NCI-H524 (cell line): ENCODE measurements at places on chromosomes 12 and 14.

DNA sequence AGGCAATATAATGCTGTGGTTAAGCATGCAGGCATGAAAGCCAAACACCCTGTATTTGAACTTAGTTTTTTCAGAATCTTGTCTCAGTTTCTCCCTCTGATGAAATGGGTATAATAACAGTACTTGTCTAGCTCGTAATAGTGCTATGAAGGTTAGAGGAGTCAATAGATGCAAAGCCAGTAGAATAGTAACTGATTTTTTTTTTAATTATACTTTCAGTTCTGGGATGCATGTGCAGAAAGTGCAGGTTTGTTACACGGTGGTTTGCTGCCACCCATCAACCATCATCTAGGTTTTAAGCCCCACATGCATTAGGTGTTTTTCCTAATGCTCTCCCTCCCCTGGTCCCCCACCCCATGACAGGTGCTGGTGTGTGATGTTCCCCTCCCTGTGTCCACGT is 87.4 kb downstream of the CPNE8 start:
- DNase-seq: no peak

- DNase-seq: no peak
These were observed 350.1 kb downstream of the NELL2 start for GRCh38 chr12:44525806-44526654.

DNA sequence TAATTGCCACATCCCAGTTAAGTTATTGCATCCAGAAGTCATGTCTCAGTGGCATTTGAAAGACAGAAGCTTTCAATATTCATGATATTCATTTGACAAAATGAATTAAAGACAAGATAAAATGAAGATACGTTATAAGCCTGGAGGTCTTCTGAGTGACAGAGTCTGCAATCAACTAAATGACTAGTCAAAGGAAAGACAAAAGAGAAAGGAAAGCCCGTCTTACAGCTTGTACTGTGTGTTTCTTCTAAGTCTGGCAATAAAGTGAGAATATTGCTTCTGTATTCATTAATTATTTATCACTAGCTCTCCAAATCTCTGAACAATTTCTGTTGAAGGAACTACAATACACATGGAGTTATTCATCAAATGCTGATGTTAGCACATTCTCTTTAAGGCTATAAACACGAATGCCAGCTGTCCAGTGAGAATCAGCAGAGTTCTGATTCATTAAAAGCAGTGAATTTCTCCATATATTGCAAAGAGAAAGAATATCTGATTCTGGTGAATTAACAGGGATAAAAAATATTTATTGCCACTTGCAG is 70.7 kb downstream of the ATXN7L3B start:
- DNase-seq: no peak

DNA sequence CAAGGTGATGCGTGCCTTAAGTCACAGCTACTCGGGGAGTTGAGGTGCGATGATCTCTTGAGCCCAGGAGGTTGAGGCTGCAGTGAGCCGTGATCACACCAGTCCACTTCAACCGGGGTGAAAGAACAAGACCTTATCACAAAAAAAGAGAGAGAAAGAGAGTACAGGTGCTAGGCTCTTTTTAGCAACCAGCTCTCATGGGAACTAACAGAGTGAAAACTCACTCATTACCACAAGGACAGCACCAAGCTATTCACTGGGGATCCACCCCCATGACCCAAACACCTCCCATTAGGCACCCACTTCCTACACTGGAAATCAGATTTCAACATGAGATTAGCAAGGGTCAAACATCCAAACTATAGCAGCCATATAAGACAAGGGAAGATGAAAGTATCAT is 164.2 kb downstream of the NDUFA12 start:
- DNase-seq: no peak

DNA sequence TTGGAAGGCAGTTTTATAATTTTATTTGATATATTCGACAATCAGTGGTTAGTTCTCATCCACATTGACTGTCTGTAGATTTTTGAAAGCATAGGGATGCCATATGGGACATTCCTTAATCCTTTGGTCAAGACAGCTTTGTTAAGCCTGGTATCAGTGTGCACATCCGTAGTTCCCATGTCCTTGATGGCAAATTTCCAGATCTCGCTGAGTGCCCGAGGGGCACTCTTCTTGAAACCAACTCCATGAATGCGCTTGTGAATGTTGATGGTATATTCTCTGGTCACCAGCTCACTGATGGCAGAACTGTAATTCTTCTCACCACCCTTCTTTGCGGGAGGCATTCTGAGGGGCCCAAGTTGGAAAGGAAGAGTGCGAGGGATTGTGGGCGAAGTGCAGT is 6.1 kb upstream of the DENND5B start:
- peak; percentile 83 for DNase-seq

DNA sequence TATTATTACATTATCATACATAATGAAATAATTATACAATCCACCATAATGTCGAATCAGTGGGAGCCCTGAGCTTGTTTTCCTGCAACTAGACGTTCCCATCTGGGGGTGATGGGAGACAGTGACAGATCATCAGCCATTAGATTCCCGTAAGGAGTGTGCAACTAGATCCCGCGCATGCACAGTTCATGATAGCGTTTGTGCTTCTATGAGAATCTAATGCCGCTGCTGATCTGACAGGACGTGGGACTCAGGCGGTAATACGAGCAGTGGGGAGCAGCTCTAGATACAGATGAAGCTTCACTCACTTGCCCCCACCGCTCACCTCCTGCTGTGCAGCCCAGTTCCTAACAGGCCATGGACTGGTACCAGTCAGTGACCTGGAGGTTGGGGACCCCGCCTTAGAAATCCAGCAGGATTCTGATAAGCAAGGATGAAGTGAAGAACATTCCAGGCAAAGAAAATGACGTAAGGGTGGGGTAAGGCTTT is 204.6 kb downstream of the ETV6 start:
- no peak for DNase-seq

GRCh38 chr12:82721726-82722125 is 35.0 kb downstream of the TMTC2 start:
- no peak for DNase-seq

- no peak for DNase-seq
These were observed 50.4 kb upstream of the AMN start for GRCh38 chr14:102872020-102872419.

GRCh38 chr14:71574976-71575375 is 357.3 kb upstream of the RGS6 start:
- no peak for DNase-seq

DNA sequence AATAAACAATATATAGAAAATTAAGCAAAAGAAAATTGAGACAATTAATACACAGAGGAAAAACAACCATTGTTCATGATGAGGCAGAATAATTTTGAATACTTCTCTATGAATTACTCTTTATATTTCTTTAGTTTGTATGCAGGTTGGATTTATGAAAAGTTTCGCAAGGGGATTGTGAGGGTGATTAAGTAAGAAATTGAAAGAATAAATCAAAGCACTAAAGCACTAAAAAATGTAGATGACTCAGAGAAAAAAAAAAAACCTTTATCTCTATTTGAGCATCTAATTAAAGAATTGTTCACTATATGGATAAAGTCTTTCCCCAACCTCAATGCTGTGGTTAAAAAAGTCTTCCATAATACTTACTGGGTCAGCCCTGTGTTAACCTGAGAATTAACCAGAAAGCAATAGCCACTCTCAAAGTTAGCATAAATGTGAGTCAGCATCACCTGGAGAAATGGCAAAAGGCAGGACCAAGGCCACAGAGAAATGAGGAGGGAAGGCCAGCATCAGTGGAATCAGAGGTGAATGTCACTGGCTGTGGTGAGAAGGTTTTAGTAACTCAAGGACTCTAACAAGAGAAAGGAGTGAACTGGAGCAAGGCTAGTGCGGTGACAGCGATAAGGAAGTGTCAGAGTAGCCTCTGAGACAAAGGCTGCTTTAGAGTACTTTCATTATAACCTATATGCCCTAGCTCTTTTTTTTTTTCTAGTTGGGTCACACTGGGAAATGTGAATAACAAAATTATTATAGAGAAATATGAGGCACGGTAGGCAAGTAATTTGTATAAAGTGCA is 310.4 kb downstream of the KCNC2 start:
- DNase-seq: no peak

- DNase-seq: peak; percentile 89
These were observed at the start of gene RNU6-7 for GRCh38 chr14:32201816-32202490. Gene RNU6-7 (plus strand): TSS chr14:32202045.
